ENCODE measurements at places on chromosomes 6 and 20.

DNA sequence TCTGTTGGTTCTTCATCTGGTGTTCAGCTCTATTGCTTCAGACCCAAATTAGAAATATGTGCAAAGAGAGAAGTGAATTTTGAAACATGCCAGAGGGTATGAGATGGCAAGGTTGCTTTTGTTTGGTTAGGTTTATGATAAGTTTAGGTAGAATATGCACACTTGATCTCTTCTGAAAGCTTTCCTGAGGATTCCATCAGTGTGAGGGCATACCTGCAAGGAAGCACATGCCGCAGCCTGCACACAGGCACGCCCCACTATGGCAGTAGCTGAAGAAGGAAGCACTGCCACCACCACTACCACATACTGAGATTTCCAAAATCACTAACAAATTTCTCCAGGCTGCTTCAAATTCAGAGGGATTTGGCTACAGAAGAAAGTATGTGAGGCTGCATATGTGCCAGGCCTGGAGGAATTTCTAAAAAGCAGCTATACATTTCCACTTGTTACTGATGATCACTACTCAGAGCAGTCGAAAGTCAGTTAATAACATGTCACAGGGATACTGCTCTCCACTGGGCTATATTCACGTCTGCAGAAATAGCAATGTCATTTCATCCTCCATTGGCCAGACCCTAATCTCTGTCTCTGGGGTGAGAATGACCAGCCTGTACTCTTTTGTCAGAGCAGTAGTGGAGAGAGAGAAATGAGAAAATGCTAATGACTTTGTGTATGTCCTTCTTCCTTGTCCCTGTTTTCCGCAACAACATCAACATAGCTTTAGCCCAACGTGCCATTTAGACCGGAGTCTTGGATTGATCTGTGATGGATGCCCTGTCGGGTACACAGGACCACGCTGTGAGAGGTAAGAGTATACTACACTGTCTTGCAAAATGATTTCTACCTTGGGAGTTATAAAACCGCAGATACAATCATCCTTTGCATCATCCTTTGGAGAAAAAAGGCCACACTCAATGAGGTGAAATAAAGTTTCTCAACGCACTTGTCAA is 396.7 kb downstream of the LAMA2 start:
- no peak for DNase-seq

- no peak for DNase-seq
These were observed 60.5 kb downstream of the CD164 start for GRCh38 chr6:109321752-109322151.

- no peak for DNase-seq
These were observed 5.0 kb upstream of the INSM1 start for GRCh38 chr20:20362774-20363433.

DNA sequence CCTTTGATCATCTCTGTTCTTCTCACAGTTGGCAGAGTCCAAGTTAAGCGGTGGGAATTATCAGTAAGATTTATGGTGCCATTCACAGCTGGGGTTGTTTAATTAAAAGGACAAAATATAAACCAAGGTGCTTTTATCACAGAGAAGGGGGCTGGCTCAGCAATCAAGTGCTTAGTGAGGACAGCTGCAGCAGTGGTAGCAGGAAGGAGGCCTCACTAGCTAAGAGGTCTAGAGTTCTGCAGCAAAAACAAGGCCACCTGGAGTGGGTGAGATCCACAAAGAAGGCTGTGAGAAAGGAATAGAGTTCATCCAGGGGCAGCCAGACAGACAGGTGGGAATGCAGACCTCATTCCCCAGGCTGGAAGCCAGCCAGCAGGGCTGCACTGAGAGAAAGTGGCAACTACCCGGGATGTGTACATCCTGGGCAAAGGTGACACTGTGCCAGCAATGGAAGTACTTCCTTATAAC is 37.1 kb downstream of the PIGU start:
- no peak for DNase-seq

- DNase-seq: no peak
These were observed 182.5 kb downstream of the EDN1 start for GRCh38 chr6:12472601-12473038.

Data from activated T-cell treated with anti-CD3 and anti-CD28 coated beads for 1 hour (primary cell).